ENCODE measurements at places on chromosomes 2 and 18.
A peak's percentile ranks its signal among the peaks of the same experiment; 100 is the strongest.

DNA sequence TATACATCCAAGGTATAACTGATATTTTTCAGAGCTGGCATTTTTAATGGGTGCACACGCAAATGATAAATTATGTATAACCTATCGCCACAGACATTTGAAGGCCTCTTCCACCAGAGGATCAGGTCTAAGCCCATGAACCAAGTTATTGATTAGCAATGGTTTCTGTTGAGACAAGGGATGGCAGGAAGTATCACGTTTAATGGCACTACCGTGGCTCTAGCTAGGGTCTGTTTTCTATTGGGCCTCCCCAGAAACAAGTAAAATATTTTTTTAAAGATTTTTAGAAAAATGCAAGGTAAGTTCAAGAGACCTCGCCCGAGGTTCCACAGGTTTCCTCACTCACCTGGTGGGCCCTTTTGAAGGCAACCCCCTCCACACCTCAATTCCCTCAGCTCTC lies 667 bp downstream of the GFPT1 start:
- DNase-seq, result no peak

DNA sequence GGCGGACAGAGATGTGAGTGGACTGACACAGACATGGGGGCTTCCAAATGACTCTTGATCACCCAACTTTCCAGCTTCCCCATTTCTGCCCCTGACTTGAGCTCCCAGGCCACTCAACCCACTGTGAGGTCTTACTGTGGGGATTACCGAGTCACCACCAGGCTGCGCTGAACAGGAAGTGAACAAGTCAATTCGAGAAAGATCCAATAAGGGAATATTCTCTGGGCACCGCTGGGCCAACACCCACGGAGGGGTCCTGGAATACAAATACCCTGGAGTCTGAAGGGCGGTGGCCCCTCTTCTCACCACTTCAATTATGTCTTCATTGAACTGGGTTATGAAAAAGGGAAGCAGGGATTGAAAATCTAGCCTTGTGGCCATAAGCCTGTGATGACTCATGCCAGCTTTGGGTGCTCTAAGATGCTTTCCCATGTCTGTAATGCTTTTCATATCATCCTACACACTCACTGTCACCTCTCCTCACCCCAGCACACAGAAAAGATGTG lies 37.7 kb downstream of the BCL11A start:
- DNase-seq, result no peak

DNA sequence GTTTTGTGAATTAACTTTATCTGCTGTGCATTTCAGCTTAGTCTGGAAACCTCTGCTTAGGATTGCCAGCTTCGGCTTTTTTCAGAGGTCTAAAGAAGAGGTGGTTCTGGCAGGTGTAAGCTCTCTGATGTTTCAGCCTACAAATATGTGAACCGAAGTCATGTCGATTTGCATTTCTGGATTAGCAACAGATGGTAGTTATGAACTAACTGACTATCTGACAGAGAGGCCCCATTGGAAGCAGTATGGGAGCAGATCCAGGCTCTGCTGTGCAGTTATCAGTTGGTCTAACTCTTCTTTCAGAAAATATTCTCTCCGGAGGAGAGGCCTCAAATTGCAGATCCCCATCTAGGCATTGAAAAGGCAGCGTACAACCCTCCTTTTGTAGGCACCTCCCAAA lies 32.7 kb upstream of the SPRED2 start:
- DNase-seq, result peak; percentile 42

- DNase-seq, result no peak
Measured at GRCh38 chr2:215664847-215665525, 229.1 kb upstream of the FN1 start.

- DNase-seq, result no peak
Measured at GRCh38 chr2:156903335-156903734, 354.2 kb upstream of the GALNT5 start.
